Activated T-cell treated with anti-CD3 and anti-CD28 coated beads, Interleukin-2, amount 50 U/mL, for 72 hours (primary cell): ENCODE measurements at places on chromosomes 1 and 21. TPM values are rescaled to one million over a fixed set of nuclear protein-coding genes. Genes with fewer than 3 reads are reported as not detected.

GRCh38 chr1:52659356-52659755 lies 26.4 kb downstream of the SHISAL2A start:
- H3K36me3 ChIP-seq = no peaks in the 10 kb centered on the region
- H3K4me1 ChIP-seq = peaks cover 45% of the 10 kb centered on the region
- peak overlapping the region; percentile 99 for H3K27ac ChIP-seq
- H3K4me3 ChIP-seq = peak overlapping the region; percentile 71
- no peaks in the 10 kb centered on the region for H3K27me3 ChIP-seq

DNA sequence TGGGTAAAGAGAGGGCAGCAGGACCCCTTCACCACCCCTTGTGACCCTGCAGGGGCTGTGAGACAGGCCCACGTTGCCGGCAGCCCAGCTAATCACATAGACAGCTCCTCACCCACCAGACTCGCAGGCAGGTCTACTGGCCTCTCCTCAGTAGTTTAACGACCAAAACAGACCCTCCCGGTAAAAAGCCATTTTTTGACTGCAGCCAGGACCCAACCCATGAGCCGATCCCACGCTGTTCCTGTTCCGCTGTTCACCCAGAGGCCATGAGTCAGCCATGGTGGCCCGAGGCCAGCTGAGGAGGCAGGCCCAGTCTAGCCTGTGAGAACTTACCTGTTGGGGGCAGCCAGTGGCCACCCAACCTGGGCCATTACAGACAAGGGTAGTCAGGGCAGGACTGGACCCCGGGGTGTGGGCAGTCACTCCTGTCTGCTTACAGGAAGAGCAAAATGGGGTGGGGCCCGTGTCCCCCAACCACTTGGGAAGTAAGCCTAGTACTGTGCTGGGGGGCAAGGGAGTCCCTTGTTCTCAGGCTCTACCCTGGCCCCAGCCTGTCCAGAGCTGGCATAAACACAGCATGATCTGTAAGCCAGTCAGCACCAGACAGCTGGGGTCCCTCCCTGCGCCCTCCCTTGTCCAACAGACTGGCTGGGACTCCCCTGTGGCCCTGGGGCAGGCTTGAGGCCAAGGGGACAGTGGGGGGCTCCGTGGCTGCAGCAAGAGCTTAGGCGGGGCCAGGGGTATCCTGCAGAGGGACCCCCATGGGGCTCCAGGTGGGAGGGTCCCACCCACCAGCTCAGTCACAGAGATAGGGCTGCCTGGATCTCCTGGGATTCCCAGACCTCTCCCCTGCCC lies 61.9 kb downstream of the WNT9A start:
- no peaks in the 10 kb centered on the region for H3K36me3 ChIP-seq
- peaks cover 12% of the 10 kb centered on the region for H3K4me1 ChIP-seq
- DNase-seq = no peak

DNA sequence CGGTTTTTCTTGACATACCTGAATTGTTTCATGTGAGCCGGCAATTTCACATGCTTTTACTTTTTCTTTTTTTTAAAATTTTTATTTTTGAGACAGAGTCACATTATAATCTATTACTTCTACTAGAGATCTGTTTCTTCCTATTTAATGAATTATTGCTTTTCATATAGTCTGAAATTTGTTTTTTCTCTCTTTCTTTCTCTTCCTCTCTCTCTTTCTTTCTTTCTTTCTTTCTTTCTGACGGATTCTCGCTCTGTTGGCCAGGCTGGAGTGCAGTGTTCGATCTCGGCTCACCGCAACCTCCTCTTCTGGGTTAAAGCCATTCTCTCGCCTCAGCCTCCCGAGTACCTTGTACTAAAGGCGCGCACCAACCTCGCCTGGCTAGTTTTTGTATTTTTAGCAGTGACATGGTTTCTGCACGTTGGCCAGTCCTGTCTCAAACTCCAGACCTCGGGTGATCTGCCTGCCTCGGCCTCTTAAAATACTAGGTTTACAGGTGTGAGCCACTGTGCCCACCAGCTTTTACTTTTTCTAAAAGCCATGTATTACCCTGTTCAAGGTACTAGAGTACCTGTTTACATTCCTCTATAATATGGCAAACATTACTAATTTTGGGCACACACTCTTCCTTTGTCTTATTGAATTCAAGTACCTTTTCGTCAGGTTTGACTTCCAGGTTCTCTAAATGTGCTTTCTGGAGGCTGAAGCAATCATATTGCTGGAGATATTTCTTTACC lies 86.5 kb upstream of the RHOU start:
- peak overlapping the region; percentile 85 for H3K4me3 ChIP-seq
- H3K36me3 ChIP-seq = no peaks in the 10 kb centered on the region
- no peak overlapping the region for H3K27ac ChIP-seq
- H3K27me3 ChIP-seq = peaks cover 61% of the 10 kb centered on the region

DNA sequence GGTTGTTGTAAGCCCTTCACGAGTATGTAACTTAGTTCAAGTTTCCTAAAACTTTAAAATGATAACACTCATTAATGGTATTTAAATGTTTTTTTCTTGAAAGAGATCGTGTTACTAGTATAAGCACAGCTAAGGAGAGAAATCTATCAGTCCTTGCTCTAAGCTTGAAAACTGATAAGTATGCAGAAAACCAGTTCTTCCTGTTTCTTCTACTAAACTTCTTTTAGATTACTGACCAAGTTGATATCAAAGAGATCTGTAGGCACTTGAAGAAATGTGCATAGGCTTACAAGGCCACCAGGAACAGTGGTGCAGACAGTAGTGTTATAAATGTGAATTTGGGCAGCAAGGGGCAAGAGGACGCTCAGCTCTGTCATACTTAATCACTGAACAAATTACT lies 3.9 kb downstream of the EFCAB14 start:
- no peaks in the 10 kb centered on the region for H3K27me3 ChIP-seq
- peaks cover 40% of the 10 kb centered on the region for H3K4me1 ChIP-seq
- H3K27ac ChIP-seq = no peak overlapping the region
- H3K36me3 ChIP-seq = peaks cover 15% of the 10 kb centered on the region
- H3K4me3 ChIP-seq = no peak overlapping the region

DNA sequence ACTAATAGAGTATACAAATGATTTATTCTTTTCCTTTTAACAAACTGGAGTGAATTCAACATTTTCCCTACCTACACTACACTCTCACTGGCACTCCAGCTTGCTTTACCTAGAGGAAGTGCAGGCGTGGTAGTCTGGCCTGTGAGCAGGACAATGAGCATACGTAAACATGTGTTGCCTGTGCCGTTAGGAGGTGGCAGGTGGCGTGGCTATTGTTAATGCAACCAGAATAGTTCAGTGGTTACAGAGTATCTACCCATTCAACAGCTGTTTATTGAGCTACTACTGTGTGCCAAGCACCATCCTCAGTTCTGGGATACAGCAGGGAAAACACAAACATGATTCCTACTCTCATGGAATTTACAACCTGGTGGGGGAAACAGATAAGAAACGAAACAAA lies 299.7 kb upstream of the KAZN start:
- DNase-seq = no peak
- no peaks in the 10 kb centered on the region for H3K4me1 ChIP-seq
- H3K36me3 ChIP-seq = no peaks in the 10 kb centered on the region
- no peak overlapping the region for H3K4me3 ChIP-seq
- H3K27me3 ChIP-seq = peaks cover 1% of the 10 kb centered on the region

DNA sequence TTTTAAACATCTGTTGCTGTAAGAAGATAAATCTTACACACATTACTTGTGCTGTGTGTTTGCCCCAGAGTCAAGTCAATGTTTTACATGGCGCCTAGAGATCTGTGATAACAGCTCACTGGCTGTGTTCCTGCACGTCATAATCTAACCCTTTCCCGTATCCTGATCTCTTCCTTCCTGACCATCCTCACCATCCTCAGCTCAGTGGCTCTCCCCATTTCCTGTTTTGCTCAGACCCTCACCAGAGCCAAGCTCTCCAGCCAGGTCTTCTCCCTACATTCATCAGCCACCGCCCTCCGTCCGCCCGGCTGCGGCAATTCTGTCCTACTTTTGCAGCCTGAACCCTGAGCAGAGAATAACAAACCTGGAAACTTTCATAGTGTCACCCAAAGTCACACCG lies 824.7 kb downstream of the USP25 start:
- no peak overlapping the region for H3K4me3 ChIP-seq
- H3K36me3 ChIP-seq = no peaks in the 10 kb centered on the region
- DNase-seq = no peak
- H3K27me3 ChIP-seq = no peaks in the 10 kb centered on the region

GRCh38 chr1:172946814-172947507 lies 103.8 kb downstream of the TNFSF18 start:
- no peak for DNase-seq
- H3K36me3 ChIP-seq = peaks cover 4% of the 10 kb centered on the region
- H3K4me3 ChIP-seq = no peak overlapping the region
- H3K27me3 ChIP-seq = peaks cover 32% of the 10 kb centered on the region

The LHX8 gene
- total RNA-seq = not detected
